ENCODE measurements at places on chromosomes 16 and 17.

DNA sequence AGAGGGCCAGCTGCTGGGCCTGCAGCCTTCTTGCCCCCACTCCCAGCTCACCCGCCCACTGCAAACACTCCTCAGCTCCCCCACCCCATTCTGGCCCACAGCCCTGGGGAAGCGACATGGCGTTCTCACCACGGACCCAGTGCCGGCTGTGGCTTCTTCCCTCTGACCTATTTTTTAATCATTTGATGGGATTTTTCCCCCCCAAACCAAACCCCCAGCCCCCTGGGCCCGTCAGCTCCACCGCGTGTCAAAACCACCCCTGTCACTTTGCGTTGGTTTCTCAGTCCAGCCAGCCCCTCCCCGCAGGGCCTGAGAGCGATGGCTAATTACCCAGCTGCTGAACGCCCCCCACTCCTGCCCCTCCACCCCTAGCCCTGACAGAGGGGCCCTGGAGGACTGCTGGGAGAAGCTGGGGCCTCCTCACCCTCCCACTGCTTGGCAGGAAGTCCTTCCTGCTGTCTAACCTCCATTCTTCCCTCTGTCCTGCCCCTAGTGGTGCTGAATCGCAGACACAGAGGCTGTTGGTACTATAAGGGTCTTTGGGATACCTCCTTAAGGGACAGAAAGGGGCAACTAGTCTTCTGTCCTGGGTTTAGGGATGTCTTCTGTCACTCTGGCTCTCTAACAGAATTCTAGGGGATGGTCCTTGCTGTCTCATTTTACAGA, 7.5 kb upstream of the TBX21 start:
- DNase-seq, result no peak

DNA sequence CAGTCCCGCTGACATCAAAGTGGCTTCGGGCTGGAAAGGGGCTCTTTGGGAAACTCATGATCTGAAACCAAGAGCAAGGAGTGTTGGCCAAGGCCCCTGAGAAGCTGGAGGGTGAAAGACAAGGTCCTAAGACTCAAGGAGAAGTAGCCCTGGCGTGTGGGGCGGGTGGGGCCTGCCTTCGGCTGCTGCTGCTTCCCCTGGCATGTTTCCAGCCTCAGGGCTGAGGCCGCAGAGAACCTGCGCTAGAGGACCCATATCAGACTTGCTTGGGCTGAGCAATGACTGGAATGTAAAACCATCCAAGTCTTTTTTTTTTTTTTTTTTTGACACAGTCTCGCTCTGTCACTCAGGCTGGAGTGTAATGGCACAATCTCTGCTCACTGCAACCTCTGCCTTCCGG, 67.5 kb upstream of the GCSH start:
- no peak for DNase-seq

DNA sequence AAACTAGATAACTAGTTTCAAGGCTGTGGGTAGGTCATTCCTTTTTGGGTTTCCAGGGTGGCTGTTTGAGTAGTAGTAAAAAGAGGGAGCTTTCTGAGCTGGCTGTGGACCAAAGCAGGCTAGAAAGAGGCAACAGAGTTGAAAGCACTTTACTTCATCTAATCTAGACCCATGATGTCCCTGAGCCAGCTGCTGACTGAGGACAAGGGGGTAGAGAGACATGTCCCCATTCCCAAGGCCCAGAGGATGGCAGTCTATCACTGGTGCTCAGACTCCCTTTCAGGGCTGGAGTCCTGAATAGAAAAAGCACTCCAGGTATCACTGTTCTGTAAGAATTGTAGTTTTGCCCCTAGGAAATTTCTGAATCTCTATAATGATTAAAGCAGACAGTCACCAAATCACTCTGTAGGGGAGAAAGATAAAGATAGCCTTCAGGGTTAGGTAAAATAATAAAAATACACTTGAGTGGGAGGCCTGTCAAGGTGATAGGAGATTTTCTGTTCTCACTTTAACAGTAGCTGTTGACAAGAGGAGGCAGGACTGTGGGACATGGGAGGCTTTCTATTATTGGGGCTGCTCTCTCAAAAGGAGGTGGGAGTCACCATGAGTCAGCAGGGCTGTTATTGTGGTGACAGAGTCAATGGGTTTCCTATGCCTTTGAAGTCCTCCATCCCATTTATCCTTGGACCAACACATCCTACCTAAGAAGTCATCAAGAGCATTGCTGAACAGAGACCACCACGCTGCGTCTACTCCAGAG, 190.2 kb upstream of the MPHOSPH6 start:
- no peak for DNase-seq

GRCh38 chr16:18953547-18953946, 27.3 kb upstream of the SMG1 start:
- DNase-seq, result no peak

DNA sequence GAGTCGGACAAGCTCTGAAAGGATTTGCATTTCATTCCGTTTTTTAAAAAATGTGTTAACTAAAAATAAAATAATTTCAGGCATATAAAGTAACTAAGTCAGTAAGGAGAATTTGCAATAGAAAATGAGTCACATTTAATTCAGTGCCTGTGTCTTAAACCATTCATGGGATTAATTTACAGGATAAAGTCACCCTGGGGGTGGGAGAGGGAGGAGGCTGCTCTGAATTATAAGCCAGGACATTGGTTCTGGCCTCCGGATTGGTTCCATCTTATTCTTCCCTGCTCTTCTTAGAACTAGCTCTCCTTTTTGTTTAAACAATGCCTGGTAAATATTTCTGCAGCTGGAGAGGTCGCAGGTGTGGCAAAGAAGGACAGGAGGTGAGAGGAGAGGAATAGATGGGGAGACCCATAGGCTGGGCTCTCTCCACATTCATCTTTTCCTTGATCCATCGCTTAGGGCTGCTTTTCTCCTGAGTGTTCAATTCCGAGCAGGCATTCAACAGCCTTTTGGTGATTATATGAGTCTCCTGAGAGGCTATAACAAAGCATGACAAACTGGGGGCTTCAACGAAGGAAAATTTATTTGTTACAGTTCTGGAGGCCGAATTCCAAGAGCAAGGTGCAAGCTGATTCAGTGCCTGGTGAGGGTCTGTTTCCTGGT, 319.2 kb downstream of the PHKB start:
- no peak for DNase-seq

DNA sequence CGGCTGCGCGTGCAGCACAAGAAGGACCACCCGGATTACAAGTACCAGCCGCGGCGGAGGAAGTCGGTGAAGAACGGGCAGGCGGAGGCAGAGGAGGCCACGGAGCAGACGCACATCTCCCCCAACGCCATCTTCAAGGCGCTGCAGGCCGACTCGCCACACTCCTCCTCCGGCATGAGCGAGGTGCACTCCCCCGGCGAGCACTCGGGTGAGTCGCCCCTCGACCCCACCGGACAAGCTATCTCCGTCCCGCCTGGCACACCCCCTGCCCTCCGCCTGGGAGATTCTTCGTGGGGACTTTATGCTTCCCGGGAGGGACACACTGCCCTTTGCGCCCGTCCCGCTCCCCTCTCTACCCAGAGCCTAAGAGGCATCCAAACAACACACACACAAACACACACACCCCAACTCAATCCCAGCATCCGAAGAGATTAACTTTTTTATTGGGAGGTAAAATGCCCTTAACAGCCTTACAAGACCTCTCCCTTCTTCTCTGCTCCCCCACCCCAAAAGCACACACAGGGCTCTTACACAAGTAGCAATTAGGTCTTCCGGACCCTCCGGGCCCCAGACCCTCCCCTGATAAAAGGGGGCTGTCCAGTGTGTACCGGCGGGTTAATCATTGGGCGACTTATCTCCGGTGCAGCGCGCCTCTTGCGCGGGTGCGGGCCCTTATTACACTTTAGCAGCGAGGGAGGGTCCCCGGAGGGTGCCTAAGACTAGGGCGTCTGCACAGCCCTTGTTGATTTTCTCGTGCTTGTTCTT, 2.1 kb downstream of the SOX9 start:
- DNase-seq, result no peak

- DNase-seq, result no peak
These were observed 327.9 kb upstream of the SOX9 start for GRCh38 chr17:71792966-71793365.

GRCh38 chr17:79192503-79193351, 118.1 kb downstream of the ENGASE start:
- DNase-seq, result no peak

DNA sequence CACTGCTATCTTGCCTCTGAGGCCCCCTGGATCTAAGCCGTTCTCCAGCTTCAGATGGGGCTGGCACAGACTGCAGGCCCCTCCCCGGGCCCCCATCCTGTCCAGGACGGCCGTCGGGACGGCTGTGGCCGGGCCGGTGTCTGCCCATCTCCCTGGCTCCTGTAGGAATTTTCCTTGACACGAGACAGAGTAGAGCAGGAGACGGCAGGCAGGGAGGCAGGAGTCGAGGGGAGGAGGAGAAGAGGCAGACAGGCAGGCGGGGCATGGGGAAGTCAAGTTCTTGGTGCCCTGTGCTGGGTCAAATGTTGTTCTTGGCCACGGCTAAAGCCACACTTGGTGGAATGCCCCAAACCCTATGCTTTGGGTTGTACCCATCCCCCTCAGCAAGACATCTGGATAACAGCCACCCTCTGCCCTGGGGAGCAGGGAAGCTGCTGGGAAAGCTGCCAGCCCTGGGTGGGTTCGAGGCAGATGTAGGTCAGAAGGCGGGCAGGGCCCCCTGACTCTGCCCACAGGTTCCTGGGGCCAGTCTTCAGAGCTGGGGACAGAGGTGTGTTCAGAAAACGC, 4.0 kb downstream of the C1QTNF1 start:
- no peak for DNase-seq

DNA sequence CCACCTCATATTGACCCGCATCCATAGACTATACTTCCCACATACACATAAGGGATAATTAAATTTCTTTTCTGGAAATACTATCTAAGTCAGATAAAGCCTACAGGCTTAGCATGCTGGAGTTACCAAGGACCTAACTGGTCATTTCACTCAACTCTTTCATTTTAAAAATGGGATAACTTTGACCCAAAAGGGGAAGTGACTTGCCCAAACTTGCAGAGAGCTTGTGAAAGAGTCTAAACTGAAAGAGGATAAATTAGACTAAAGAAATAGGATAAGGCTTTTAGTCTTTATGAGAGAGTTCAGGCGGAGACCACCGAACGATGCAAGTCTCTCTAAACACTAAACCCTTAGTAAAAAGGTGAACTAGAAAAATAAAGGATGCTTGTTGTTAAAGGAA, 3.9 kb upstream of the KRT33A start:
- DNase-seq, result no peak

- DNase-seq, result no peak
These were observed 84.5 kb downstream of the WNT3 start for GRCh38 chr17:46733837-46734475.

- no peak for DNase-seq
These were observed 8.7 kb downstream of the TMEM235 start for GRCh38 chr17:78240012-78240655.

- DNase-seq, result no peak
These were observed 12.9 kb downstream of the PRSS22 start for GRCh38 chr16:2845116-2845515.

DNA sequence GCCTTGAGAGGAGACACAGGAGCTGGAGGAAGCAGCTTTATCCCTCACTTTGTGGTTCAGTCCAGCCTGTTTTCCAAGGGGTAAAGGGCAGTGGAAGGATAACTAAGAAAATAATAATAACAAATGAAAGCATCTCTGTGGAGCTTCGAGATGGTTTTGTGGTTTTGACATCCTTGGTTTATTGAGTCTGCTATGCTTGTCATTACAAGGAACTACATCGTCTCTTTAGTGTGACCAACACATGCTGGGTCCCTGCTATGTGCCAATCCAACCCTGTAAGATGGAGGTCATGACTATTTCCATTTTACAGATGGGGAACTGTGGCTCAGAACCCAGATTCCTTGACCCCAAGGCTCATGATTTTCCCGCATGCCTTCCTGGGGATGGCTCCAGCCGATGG, 124.8 kb downstream of the MRM1 start:
- no peak for DNase-seq

DNA sequence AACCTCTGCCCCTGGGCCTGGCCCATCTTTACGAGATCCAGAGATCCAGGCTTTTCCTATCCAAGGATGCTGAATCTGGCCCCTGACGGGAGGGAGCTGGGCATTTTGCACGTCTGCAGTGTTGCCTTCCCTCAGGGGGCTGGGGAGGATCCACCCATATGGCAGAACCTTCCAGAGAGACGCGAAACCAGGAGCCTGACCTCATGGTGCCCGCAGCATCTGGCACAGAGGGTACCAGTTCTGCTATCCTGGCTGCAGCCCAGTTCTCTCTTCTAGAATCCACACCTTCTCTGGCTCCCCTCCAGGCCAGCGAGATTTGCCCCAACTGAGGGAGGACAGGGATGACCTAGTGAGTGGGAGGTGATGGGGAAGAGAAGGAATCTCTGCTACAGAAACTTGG, 20.5 kb upstream of the ZNF652 start:
- no peak for DNase-seq

- DNase-seq, result no peak
These were observed 20.7 kb upstream of the BCAR1 start for GRCh38 chr16:75272097-75272551.

DNA sequence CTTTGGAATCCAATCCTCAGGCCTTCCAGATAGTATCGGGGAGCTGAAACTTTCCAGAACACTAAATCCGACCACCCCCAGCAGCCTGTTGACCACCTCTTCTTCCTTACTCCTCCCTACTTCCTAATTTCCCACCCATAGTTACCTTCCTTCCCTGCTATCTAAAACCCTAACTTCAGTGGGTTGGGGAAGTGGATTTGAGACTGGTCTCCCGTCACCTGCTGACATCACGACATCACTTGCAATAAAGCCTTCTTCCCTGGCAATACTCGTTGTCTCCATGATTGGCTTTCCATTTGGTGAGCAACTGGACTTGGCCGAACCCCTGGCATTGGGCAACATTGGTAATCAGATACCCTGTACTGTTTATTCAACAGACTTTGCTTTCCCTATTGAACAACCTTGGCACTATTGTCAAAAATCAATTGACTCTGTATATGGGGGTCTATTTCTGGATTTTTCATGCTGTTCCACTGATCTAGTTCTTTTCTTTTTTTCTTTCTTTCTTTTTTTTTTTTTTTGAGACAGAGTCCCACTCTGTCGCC, 11.8 kb upstream of the FOXK2 start:
- DNase-seq, result no peak

DNA sequence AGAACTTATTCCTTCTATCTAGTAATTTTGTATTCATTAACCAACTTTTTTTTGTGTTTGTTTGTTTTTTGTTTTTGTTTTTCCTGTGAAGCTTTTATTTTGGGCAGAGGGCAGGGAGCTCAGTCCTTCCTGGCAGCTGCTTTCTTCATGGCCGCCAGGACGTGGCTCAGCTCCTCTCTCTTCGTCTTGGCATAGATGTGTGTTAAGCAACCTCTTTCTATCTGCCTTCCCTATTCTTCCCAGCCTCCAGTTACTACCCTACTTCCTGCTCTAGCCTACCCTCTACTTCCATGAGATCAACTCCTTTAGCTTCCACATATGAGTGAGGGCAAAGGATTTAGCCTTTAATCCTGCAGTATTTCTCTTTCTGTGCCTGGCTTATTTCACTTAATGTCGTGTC, 8.2 kb upstream of the BRD7 start:
- DNase-seq, result no peak

GRCh38 chr17:15957206-15957605, 12.3 kb downstream of the ADORA2B start:
- DNase-seq, result no peak

GRCh38 chr16:24996301-24996700, 18.9 kb downstream of the ARHGAP17 start:
- no peak for DNase-seq
